WTC11 (cell line): ENCODE measurements at places on chromosomes 1 and 21. TPM values are rescaled to one million over a fixed set of nuclear protein-coding genes. Genes with fewer than 3 reads are reported as not detected.

The KRTAP11-1 gene
- total RNA-seq, result not detected in 3 replicates

The C1orf141 gene
- total RNA-seq, result not detected in 3 replicates

The INTS7 gene
- 16.3 to 17.3 TPM (median 17.2 TPM) in 3 replicates for total RNA-seq

The KCNJ9 gene
- 0.09 to 0.14 TPM in 2 of 3 replicates, not detected in the other for total RNA-seq

The SH3BGRL3 gene
- 70.8 to 92.9 TPM (median 92.3 TPM) in 3 replicates for total RNA-seq

GRCh38 chr1:24545662-24546061, 10.2 kb upstream of the NCMAP start:
- no peak overlapping the region for H3K4me3 ChIP-seq
- H3K27ac ChIP-seq, result no peak overlapping the region
- DNase-seq, result no peak
- H3K27me3 ChIP-seq, result no peaks in the 10 kb centered on the region
- H3K4me1 ChIP-seq, result peaks cover 21% of the 10 kb centered on the region

DNA sequence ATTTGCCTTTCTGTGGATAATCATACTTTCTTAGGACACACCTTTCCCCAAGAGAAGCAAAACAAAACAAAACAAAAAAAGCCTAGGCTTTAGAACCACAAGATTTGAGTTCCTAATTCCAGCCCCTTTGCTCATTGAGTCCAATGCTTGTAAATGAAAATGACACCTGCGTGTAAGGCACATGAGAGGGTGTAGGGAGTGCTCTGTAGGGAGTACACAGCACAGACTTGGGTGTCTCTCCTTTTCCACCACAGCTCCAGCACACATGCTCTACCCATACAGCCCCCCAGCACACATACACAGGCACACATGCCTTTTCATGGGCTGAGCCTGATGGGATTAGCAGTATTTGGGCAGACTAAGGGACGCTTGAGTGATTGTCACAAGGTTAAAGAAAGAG, 9.2 kb upstream of the NGF start:
- H3K4me3 ChIP-seq, result no peak overlapping the region
- peaks cover under 1% of the 10 kb centered on the region; the same call in 1 of the 2 replicates for H3K27me3 ChIP-seq
- H3K27ac ChIP-seq, result no peak overlapping the region
- no peak for DNase-seq

GRCh38 chr1:175385316-175385715, 192.7 kb upstream of the KIAA0040 start:
- no peak overlapping the region for H3K27ac ChIP-seq
- peaks cover 42% of the 10 kb centered on the region for H3K4me1 ChIP-seq
- no peaks in the 10 kb centered on the region; the same call in 1 of the 2 replicates for H3K27me3 ChIP-seq
- H3K36me3 ChIP-seq, result no peaks in the 10 kb centered on the region

DNA sequence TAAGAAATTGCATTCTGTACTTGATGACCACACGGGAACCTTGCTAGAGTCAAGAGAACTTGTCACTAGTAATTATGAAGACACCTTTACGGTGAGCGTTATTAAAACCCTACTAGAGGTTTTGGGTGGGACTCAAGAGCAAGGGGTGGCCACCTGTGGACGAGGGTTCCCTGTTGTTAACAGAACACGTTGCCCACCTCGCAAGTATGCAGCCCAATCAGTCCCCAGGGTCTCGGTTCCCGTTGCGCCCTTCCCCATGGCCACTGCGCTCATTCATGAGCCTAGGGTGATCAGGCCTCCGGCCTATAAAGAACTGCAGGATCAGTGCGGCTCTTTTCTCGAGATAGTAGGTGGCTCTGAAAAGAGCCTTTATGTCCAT, 30.2 kb upstream of the RNF187 start:
- no peak for DNase-seq
- H3K27ac ChIP-seq, result peak overlapping the region; percentile 100
- peaks cover 6% of the 10 kb centered on the region for H3K27me3 ChIP-seq
- peak overlapping the region; percentile 96 for H3K4me3 ChIP-seq

- 0 out of 2 replicates have a peak, but pooled peaks cover 2% of the 10 kb centered on the region for H3K36me3 ChIP-seq
- H3K27ac ChIP-seq, result no peak overlapping the region
- no peaks in the 10 kb centered on the region for H3K27me3 ChIP-seq
- DNase-seq, result no peak
These were observed 62.9 kb downstream of the ADAMTS1 start for GRCh38 chr21:26782331-26782730.

GRCh38 chr1:48206371-48206770, 16.1 kb upstream of the SLC5A9 start:
- no peak for DNase-seq
- no peak overlapping the region for H3K27ac ChIP-seq
- H3K4me3 ChIP-seq, result no peak overlapping the region

- no peaks in the 10 kb centered on the region for H3K36me3 ChIP-seq
- no peak overlapping the region for H3K27ac ChIP-seq
- peaks cover 17% of the 10 kb centered on the region for H3K27me3 ChIP-seq
These were observed 2.6 kb downstream of the GLRX2 start for GRCh38 chr1:193102662-193103061.
